ENCODE measurements at places on chromosomes 3 and 15.

GRCh38 chr3:120604382-120604781, 8.2 kb downstream of the NDUFB4 start:
- DNase-seq, result no peak

DNA sequence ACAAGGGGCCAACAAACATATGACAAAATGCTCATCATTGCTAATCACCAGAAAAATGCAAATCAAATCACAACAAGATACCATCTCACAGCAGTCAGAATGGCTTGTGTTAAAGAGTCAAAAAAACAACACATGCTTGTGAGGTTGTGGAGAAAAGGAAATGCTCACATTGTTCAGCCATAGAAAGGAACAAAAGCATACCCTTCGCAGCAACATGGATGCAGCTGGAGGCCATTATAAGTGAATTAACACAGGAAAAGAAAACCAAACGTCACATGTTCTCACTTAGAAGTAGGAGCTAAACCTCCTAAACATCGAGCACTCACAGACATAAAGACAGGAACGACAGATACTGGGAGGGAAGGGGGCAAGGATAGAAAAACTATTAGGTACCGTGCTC, 678.4 kb upstream of the GRM7 start:
- DNase-seq, result no peak

DNA sequence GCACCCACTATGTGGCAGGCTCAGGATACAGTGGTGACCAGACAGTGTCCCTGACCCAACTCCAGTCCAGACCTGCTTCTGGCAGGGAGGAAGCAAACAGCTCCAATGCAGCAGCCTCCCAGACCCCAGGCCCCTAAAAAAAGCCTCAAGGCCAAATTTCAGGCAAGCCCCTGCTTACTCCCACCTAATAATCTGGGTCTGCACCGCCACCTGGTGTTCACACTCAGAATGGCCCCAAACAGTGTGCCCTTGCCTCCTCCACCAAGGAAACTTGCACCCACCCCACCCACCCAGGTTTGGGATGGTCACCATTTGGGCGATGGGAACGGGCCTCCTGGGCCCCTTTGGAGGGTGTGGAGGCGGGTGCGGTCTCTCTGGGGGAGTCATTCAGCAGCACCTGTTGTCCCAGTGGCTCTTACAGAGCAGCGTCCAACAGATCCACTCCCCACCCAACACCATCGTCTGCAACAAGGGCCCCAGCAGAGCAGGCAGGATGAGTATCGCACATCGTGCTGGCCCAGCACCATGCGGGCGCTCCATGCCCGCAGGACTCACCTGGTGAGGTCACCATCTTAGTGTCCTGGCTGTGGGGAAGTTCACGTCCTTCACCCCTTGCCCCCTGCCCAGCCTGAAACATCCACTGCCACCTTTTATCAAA, 17.3 kb downstream of the C3orf18 start:
- peak; percentile 57 for DNase-seq

- DNase-seq, result no peak
Observed at GRCh38 chr15:90230610-90231009, 3.1 kb downstream of the CIB1 start.

DNA sequence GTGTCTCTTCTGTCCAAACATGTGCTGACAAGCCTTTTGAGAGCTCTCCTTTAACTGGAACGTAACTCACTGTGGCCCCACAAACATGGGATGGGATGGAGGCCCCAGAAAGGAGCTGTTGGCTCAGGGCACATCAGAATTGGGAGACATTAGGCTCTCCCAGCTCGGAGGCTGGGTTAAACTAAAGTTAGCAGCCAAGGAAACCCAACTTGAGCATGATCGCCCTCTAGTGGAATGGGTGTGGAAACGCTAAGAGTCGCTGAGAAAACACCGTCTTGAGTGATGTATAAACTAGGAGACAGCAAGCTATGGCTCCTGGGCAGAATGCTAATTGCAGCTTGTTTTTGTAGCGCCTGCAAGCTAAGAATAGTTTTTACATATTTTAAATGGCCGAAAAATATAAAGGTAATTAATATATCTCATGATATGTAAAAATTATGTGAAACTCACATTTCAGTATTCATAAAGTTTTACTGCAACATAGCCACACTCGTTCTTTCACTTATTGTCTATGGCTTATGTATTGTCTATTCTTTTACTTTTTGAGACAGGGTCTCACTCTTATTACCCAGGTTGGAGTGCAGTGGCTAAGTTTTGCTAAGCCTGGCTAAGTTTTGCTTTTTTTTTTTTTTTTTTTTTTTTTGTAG, 138.8 kb upstream of the HACD2 start:
- DNase-seq, result peak; percentile 88

GRCh38 chr3:157311633-157312375, 124.8 kb upstream of the PTX3 start:
- no peak for DNase-seq

DNA sequence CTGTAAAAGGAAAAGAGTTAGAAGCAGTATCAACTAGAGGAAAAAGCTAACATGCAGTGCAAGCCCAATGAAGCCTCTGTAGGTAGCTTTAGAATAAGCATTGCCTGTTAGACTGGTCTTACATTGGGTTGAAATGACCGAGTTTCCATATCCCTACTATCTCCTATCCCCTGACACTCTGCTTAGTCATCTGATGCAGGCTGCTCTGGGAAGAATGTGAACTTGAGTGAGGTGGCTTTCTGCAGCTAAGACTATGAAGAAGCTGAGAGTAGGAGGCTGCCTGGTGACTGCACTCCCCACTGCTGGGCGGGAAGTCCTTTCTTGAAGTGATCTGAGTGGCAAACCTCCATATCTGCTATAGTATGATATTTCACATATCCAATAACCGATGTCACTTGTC, 64.7 kb downstream of the OXSM start:
- no peak for DNase-seq

DNA sequence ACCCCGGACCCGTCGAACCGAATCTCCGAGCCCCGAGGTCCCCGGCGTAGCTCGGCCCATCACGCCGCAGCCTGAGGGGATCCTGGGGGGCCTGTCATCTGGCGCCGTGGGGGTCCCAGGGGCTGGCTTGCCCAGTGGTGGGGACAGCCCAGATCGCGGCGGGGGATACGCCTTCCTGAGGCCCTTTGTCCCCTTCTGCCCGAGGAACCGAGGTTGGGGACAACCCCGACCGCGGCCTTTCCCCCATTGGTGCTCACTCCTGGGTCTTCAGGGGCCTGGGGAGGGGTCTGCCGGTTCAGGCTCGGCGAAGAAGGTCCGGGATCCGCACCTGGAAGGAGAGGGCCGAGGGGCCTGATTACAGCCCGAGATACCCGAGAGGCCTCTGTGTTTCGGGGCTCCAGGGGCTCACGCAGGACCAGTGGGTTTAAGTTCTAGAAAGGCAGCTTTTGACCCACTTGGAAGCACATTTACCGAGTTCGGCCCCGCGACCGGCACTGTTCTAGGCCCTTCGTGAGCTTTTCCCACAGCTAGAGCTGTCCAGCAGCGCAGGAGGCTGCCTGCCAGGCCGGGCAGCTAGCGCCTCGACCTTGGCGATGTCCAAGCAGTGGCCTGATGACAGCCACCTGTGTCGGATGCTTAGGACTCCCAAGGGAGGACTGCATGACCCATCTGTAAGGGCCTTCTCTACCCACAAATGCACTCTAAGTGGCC, 504 bp downstream of the ABHD2 start:
- DNase-seq, result no peak

DNA sequence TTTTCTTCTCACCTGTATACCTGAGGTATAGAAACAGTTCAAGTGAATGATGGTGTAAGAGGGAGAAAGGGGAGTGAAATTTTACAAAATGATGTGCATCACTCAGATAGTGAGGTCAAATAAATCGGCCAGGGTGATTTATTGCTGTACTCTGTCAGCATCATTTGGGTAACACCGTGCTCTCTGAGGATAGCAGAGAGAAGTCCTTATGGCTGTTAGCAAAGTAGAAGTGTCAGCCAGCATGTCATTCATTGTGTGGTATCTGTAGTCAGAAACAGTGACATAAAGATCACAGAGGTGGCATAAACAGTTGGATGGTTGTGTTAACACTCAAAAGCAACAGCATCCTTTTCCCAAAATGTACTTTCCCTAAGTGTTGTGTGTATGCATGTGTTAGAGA, 53.4 kb downstream of the PSMD6 start:
- no peak for DNase-seq

GRCh38 chr15:85762756-85763127, 32.0 kb downstream of the KLHL25 start:
- no peak for DNase-seq

DNA sequence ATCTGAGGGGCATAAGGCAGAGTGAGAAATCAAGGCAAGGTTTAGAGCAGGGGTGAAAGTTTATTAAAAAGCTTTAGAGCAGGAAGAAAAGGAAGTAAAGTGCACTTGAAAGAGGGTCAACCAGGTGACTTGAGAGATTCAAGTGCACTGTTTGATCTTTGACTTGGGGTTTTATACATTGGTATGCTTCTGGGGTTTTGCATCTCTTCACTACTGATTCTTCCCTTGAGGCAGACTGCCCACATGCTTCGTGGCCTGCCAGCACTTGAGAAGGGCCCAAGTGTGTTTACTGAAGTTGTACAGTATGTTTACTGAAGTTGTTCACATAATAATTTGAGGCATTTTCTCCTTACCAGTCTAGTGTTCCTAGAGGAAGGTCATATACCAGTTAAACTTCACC, 367.0 kb upstream of the UBE2E2 start:
- no peak for DNase-seq

DNA sequence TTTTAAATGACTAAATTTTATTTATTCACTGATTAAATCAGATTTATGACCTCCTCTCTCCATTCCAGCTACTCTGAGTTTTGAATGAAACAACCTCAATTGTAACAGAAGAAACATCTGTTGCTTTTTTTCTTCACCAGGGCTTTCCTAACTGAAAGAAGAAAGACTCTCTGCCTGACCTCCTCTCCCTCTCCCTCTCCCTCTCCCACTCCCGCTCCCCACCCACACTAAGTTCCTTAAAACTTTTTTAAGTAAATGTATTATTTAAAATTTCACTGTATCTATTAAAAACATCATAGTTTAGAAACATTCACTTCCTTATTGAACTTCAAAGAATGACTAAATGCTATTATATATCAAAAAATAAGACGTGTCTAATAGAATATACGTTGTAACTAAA, 122.0 kb downstream of the TFDP2 start:
- DNase-seq, result peak; percentile 20

GRCh38 chr3:32428092-32429068, 36.7 kb downstream of the CMTM7 start:
- peak; percentile 78 for DNase-seq

DNA sequence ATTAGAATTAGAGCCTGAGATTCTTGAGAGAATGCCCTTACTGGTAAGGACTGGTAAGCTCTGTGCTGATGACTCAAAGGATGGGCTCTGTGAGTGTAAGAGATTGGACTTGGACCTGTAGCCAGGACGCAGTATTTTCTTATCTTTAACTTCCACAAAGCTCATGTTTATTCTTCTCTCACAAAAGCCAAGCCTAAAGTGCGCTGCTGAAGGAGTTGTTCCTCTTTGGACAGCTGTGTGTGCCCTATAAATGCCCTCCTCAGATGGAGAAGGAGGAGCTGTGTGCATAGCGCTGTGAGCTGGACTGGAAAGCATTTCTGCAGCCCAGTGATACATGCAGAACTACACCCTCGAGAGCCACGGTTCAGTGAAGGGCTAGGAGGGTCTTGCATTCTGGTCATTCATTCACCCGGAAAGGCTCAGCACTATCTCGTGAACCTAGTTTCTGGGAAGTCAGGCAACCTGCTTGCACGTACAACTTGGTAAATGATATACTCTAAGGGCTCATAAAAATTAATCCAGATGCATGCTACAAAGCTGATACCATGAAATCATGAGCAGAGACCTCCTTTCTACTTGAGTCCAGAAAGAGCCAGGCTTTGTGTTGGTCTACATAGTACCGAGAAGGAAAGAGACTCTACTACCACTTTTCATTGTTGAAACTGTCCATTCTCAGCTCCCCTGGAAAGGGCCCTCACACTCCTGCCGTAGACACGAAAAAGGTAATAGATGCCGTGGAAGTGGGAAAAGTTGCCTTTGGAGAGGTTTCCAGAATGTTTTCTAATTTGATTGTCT, 103.0 kb upstream of the TBL1XR1 start:
- DNase-seq, result peak; percentile 60

GRCh38 chr3:126546549-126547239, 12.0 kb downstream of the C3orf22 start:
- no peak for DNase-seq

- no peak for DNase-seq
Observed at GRCh38 chr15:25469377-25469776, 30.6 kb upstream of the UBE3A start.

DNA sequence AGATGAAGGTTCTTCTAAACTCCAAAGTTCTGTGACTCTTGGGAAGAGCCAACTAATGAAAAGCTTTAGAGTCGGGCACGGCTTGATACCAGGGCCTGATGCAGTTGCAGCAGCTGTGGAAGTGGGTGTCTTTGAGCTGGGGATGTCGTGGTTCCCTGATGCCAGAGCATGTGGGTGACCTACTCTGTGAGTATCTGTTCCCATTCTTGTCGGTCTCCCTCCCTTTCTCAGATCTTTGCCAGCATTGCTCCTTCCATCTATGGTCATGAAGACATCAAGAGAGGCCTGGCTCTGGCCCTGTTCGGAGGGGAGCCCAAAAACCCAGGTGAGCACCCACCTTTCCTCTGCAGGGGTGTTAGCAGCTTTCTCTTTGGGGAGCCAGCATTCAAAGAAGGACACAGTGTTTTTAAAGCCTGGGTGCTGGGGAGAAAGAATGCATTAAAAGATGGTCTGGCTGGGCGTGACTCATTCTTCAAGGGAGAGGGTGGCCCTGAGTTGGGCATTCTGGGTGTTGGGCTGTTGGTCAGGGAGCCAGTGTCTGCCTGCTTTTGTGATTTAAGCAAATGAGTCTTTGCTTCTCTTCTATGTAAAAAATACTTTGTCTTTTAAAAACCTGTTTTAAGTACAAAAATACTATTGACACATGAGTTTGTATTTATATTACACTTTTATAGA, 13.2 kb upstream of the PODXL2 start:
- no peak for DNase-seq

- DNase-seq, result peak; percentile 71
Observed at GRCh38 chr15:63504979-63505841, 817 bp downstream of the USP3 start.

DNA sequence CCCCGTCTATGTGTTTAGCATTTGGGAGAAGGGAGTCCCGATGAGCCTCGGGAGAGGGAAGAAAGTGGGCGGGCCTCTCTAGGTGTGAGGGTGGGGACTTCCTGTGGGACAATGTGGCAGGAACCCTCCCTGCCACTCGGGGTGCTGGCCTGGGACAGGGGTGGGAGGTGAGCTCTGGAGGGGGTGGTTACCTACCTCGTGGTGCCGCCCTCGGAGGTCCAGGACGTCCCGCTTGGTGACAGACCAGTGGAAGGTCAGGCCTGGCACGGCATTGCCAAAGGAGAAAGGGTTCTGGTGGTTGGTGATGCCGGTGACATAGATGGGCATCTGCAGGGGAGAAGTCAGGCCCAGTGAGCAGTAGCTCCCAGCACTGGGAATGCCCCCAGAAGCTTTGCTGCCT, 83.5 kb downstream of the NUP210 start:
- no peak for DNase-seq
